ENCODE measurements at places on chromosomes 12 and 14.

DNA sequence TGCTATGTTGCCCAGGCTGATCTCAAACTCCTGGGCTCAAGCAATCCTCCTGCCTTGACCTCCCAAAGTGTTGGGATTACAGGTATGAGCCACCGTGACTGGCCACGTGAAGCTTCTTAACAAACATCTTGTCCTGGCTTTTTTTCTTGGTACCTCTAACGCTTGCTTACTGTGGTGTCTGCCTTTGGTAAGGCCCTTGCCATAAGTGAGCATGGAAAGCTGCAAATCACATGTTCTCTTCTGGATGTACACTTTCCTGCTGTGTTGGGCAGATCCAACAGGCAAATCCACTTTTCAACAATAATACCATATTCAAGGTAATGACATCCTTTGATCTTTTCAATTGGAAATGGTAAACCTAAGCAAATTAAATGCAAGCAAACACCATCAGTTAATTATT, 54.6 kb downstream of the ARF6 start:
- no peak for DNase-seq

GRCh38 chr14:101634850-101635748, 73.8 kb downstream of the DIO3 start:
- no peak for DNase-seq

GRCh38 chr12:11787933-11788849, 138.7 kb downstream of the ETV6 start:
- no peak for DNase-seq

DNA sequence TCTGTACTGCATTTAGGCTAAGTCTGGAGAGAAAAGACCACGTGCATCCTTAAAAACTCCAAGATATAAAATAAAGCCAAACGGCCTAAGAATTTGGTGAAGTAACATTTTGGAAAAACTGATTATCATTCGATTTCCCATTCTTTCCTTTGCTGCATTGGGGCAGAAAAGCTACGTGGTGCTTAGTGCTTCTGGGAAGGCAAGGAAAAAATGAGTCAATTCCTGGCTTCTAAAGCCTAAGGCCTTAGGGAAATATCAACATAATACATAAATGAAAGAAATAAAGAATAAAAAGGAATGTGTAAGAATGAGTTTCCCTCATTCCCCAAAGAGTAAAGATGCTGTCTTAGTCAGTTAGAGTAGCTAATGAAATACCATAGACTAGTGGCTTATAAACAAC, 520.5 kb downstream of the GLT1D1 start:
- no peak for DNase-seq

DNA sequence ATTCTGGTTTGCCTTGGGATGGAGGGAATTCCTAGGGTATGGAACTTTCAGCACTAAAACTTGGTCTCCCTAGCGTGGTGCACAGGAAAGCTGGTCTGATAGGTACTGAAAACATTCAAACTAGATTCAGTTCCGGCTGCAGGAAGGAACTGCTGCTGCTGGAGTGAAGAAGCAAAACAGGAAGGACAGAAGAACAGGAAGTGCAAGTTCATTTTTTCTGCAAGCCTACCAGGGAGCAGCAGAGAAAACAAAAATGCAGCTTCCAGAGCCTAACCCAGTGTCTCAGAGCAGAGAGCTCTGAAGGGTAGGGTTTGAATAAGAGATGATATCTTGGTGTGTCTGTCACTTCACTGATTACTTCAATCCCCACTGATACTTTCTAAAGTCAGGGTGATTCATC, 165.2 kb downstream of the VRK1 start:
- no peak for DNase-seq

DNA sequence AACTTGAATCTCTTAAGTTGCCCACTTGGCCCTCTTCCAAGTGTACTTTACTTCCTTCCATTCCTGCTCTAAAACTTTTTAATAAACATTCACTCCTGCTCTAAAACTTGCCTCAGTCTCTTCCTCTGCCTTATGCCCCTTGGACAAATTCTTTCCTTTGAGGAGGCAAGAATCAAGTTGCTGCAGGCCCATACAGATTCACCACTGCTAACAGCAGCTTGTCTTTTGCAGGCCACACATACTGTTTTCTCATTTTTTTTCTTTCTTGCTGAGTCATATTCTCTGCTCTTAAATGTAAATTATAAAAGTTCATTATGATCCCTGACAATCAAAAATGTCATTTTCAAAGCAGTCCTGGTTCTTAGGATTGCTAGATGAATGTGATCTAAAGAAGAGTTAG, 1820.8 kb upstream of the FLRT2 start:
- no peak for DNase-seq

GRCh38 chr14:70595443-70596185, 4.8 kb downstream of the MED6 start:
- DNase-seq = no peak

DNA sequence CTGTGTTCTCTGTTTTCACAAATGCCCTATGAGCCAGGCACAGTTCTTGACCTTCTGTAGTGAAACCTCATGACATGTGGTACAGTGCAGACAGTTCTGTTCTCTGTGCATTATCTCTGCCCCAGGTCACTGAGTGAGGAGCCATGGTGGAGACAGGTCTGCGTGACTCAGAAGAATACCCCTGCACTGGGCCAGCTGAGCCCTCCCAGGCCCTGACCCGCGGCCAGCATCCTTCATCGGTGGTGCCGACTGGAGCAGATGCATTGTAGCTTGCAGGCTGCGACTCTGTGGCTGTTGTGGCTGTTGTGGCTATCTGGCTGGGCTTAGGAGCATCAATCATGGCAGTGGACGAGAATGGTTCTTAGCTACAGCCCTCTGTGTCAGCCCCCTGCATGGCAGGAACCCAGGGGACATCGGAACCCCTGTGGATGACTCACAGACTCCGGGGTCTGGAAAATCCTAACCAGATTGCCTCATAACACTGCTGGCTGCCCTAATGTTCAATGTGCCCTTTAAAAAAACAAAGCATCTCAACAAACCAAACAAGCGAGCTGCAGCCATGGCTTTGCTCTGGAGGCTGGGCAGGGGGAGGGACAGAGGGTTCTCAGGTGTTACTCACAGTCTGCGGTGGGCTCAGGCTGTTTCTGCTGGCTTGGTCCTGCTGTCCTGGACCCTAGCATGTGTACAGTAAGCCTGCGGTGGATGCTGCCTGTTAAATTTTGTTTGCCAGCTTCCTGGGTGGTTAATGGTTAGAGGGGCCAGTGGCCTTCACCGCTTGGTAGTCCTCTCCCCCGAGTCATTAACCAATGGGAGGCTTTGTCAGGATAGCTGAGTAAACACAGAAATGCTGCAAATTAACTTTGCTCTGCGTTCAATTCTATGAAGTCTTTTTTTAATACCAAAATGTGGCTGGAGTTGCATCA, at the start of gene SERPINA6:
Gene SERPINA6, minus strand, starts transcription at position 689 of the 923 bp plus-strand sequence. CDS start 8,688 bp downstream, outside the sequence.
- no peak for DNase-seq

DNA sequence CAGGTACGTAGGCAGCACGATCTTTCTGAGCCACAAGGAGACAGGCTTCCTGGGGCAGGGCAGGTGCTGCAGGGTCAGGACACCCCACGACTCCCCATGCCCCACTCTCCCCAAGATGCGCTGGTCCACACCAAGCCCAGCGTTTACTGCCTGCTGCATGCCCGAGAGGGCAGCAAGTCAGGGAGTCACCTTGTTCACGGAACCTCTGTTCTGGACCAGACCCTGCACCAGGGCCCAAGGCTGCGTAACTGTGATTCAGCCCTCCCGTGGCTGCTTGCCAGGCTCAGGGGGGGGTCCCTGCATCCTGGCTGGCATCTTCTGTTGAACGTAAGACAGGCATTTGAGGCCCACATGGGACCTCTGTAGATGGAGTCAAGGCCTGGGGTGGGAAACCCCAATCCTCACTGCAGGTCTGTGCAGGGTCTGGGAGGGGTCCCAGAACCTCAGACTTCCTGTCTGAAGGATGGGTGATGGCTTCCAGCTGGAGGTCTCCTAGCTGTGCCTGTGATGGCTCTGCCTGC, 228.6 kb upstream of the RTL1 start:
- no peak for DNase-seq

DNA sequence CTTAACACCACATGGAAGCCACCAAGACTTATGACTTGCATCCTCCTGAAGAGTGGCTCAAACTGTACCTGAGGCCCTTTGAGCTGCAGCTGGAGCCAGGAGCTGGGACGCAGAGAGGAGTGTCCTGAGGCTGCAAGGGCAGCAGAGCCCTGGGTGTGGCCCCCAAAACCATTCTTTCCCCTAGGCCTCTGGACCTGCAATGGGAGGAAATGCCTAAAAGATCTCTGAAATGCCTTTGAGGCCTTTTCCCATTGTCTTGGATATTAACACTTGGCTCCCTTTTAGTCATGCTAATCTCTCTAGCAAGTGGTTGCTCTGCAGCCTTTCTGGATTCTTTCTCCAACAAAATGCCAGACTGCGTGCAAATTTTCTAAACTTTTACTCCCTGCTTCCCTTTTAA, 156.1 kb downstream of the SLC38A4 start:
- DNase-seq = no peak

GRCh38 chr12:71755146-71755892, 656 bp downstream of the RAB21 start:
- no peak for DNase-seq

DNA sequence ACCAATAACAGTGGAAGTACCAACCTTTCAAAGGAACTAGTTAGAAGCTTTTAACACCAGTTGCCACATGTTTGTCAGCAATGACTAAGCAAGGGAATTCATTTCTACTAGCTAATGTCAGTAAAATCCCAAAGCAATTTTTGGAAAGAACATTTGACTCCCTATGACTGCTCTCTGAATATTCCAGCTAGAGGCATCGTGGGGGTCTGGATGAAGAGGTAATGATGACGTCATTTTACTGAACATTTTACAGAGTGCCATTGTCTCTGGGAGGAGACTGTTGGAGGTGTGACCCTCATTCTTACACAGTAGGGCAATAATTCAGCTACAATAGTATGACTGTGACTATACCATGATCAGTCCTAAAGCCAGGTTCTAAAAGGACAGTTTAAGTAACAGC, 204.8 kb downstream of the ITPR2 start:
- no peak for DNase-seq

- DNase-seq = no peak
Measured at GRCh38 chr12:112518365-112518735, 99.6 kb downstream of the PTPN11 start.

GRCh38 chr12:57735952-57736740, 2.4 kb downstream of the AGAP2 start:
- DNase-seq = no peak
